ENCODE measurements at places on chromosomes 4 and X.
A peak's percentile ranks its signal among the peaks of the same experiment; 100 is the strongest.

- no peak for DNase-seq
Measured at GRCh38 chr4:127196655-127197352, 436.0 kb upstream of the INTU start.

DNA sequence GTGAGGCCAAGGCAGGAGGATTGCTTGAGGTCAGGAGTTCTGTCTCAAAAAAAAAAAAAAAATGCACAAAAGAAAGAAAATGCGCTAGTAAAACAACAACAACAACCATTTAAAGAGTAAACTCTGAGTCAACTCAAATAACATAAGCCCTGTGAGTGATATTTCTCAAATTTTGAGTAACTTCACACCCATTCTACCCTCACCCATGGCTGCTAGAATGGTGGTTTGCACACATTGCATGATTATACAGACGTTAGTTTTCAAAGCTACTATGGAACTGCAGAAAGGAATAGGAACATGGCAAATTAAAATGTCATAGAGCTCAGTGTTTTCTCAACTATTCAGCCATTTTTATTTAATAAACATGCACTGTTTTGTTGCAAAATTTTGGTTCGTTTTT lies 145.9 kb downstream of the OPHN1 start:
- no peak for DNase-seq

- no peak for DNase-seq
Measured at GRCh38 chr4:111662496-111662895, 482.8 kb upstream of the FAM241A start.

GRCh38 chr4:99404595-99405287 lies 30.4 kb downstream of the ADH7 start:
- DNase-seq = no peak

GRCh38 chr4:19739101-19739651 lies 512.5 kb upstream of the SLIT2 start:
- no peak for DNase-seq

DNA sequence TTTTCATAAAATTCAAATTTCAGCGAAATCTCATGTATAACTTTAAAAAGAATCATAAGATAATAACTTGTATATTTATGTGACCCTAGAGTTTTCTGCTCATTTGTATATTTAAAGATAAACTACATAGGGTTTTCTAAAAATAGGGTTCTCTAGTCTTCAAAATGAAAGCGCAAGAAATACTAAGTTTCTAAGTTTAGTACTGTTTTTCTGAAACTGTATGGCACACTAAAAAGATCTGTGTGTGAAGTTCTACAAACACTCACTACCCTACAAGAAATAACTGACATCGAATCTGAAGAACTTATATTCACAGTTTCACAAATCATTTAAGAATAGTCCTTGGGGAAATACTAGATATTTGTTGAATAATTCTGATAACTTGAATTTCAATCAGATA lies 38.7 kb upstream of the NDST4 start:
- DNase-seq = no peak

DNA sequence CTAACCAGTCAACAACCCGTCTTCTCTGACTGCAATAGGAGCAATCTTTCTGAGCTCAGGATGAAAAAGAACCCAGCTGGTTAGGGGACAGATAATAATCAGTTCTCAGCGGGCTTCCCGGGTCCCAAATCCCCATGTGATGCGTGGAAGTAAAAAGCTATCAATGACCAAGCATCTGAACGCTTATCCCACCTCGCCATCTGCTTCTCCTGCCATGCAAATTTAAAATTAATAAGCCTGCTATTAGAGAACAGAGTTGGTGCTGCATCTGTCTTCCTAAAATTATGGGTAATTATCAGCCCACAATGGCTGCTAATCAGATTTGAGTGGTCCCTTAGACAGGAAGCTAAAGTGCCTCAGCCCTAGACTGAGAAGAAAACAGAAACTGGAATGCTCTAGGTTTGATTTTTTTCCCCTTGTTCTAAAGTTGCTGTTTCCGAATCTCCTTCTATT lies 37.5 kb downstream of the AFAP1 start:
- DNase-seq = no peak

DNA sequence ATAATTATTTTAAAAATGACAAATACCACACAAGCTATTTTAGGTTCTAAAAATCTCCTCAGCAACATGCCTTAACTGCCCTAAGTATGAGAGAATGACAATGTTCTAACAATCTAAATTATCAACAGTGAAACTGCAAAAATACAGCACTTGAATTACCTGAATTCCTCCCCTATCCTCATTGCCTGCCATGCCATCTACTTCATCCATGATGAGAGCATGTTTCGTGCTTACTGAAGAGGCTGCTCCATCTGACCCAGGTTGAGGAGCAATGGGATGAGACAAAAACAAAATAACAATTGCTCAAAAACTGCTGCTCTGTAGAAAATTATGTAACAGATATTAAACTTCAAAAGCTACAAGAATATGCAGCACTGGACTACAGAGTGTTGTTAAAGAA lies 63.3 kb downstream of the RFC1 start:
- DNase-seq = no peak

DNA sequence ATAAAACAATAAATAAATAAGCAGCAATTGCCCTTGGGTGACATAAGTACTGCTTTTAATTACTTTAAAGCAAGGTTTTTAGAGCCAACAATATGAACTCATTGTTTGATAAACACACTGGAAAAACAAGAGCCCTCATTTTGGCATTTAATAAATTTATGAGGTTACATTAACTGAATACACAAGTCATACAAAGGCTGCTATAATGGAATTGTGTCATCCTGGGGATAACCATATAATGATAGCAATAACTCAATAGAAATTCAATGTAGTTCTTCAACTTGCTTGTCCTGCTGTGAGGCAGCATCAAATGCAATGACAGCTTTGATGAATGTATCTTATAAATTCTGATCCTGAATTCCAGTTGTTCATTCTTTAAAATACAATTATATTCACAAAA lies 1512.5 kb downstream of the STIM2 start:
- no peak for DNase-seq

- no peak for DNase-seq
Measured at GRCh38 chr4:6961496-6962210, 52.0 kb downstream of the TBC1D14 start.

GRCh38 chr4:184745831-184746795 lies 12.2 kb upstream of the CENPU start:
- peak; percentile 42 for DNase-seq

GRCh38 chr4:185849664-185850550 lies 37.9 kb upstream of the SORBS2 start:
- DNase-seq = no peak

DNA sequence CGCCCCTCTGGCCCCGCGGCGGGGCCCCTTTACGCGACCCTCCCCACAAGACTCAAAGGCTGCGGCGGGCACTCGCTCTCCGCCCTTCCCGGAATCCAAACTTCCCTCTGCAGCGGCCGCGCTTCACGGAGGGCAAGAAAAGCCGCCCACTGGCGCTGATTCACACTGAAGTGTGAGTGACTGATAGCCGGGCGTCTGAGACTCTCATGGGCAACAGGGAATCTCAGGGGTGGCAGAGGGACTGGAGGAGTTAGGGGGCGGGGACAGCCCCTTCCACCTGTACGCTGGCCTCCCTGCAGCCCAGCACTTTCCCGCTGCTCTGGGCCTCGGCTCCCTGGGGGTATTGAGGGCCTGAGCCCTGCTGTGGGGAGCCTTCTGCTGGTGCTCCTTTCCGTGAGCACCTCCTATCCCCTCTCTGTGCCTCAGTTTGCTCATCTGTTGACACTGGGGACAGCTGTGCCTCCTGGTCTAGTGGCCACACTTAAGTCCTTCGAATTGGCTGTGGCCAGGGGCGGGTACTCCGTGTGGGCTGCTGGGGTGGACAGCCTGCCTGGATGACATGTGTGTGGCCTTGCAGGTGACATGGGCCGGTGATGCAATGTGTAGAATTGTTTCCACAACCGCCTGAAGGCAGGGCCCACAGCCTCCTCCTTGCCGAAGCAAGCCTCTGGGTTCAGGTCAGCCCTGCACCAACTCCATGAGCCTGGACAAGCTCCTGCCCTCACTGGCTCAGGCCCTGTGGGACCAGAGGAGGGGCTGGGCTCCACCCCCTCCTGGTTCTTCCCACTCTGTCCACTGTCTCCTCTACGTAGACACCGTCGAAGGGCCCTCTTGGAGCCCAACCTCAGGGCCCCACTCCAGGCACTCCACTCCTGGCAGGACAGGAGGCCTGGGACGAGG lies 951 bp downstream of the SH3BP2 start:
- no peak for DNase-seq

DNA sequence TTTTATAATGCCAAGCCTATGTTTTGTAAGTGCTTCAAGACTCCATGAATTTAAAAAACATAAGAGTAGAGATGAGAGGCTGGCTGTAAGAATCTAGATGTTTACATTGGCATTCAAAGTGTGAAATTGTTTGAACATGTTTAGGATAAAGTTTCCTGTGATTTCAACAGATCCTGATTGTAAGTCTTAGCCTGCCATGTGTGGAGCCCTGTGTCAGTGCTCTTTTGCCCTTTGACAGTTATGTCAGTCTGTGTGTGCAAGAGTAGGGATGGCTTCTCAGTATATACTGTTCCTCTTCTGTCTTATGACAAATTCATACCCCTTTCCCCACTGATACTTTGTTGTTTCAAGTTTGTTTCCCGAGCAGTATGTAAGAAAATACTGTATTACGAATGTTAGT lies 68.2 kb downstream of the USP9X start:
- DNase-seq = no peak

GRCh38 chr4:105741548-105741947 lies 33.0 kb downstream of the GSTCD start:
- no peak for DNase-seq

- no peak for DNase-seq
Measured at GRCh38 chr4:46258431-46258830, 131.5 kb downstream of the GABRA2 start.

GRCh38 chrX:133928365-133928764 lies 57.0 kb downstream of the GPC3 start:
- DNase-seq = no peak

DNA sequence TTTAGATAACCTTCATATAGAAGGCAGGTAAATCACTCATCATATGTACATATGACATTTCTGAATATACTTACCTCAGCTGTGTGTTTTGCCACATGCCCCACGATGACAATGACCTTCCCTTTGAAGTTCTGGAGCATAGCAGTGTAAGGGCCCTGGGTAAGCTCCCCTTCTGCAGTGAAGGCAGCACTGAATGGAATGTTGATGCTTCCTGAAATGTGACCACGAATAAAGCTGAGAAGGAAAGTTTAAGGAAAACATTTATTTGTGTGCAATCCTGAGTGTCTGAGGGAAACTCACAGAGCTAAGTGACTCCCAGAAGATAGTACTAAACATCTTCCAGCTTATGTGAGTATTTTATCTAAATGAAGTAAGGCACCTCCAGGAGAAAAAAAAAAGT lies 200.1 kb downstream of the NPNT start:
- no peak for DNase-seq

DNA sequence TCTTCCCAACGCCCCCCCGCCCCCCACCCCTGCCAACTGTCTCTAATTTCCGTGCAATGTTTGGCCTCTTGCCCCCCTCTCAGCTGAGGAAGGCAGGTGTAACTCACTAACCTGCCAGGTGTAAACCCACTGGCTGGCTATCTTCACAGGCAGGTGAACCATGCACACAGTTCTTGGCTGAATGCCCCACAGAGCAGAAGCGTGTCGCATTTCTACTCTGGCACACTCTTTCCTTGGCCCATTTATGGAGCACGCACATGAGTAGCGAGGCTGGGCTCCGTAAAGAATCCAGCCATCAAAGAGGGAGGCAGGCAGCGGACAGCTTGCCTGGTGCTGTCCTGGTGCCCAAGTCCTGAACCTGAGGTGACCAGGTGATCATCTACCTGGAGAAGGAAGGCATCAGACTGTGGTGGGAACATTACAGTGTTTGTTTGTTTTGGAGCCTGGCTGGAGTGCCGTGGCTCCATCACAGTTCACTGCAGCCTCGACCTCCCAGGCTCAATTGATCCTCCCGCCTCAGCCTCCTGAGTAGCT lies 39.2 kb upstream of the CRMP1 start:
- DNase-seq = no peak

DNA sequence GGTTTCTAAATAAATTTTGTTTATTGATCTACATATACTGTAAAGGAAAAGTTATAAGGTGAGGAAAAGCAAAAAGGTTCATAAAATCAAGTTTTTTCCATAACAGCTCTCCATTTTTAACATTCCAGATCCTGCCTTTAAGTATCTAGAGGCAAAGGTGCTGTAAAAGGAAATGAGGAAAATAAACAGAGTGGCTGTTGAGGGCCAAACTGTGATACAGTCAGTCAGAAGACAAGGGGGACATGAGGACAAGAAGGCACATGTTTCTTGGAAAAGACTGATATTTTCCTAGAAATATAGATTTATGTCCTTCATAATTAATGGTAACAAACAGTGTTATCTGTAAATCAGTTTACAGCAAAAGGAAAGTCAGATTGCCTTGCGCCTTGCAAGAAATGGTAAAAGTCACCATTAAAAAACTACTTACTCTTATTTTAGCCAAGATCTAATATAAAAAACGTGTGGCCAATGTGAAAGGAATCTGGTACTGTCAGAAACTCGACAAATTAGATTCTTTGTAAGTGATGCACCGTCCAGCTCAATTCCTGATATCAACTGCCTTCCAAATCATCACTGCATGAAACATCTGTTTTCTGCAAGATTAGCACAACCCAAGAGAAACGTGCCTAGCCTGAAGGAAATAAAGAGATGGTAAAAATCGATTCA lies 34.0 kb upstream of the VEGFD start:
- DNase-seq = no peak

- no peak for DNase-seq
Measured at GRCh38 chr4:126582737-126583136, 1050.0 kb upstream of the INTU start.

DNA sequence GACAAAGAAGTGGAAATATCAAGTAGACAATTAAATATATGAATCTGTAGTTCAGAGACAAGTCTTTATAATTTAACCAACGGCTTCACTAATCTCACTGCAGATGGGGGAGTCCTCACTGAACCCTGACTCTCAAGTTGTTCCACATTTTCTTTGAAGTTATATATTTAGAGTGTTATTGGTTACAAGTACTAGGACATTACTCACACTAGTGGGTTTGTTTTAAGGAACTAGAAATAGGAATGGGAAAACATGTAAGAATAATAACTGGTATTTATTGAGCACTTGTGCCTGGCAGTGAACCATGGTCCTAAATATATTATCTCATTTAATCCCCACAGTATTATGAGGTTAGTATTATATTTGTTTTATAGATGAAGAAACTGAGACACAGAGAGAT lies 22.0 kb downstream of the MND1 start:
- no peak for DNase-seq

GRCh38 chr4:83285055-83285407 lies 433 bp upstream of the COQ2 start:
- no peak for DNase-seq

All from stimulated activated CD4-positive, alpha-beta T cell treated with anti-CD3 and anti-CD28 coated beads, Interleukin-15, amount 100 ng/mL, for 1 hour (primary cell).